Placental pericyte (primary cell): ENCODE measurements at places on chromosomes 1 and 21. TPM values are rescaled to one million over a fixed set of nuclear protein-coding genes. Genes with fewer than 3 reads are reported as not detected.

Gene PADI2
- 0.29 TPM in 1 of 2 replicates, not detected in the other for total RNA-seq

Gene PADI4
- total RNA-seq: not detected in 2 replicates

Gene PCP4
- total RNA-seq: not detected in 2 replicates

Gene OR2L2
- not detected in 2 replicates for total RNA-seq

Gene CYB5RL
- 5.7 and 6.1 TPM in 2 replicates for total RNA-seq

Gene FMO2
- total RNA-seq: under 0.01 TPM in 1 of 2 replicates, not detected in the other

Gene CHODL
- under 0.01 and 5.6 TPM in 2 replicates for total RNA-seq

Gene KIF21B
- total RNA-seq: 0.22 and 0.29 TPM in 2 replicates

Gene LCE1A
- not detected in 2 replicates for total RNA-seq

Gene ADCY10
- total RNA-seq: under 0.01 and 0.22 TPM in 2 replicates

Gene OR6N1
- not detected in 2 replicates for total RNA-seq

Gene WNT3A
- total RNA-seq: not detected in 2 replicates

Gene TIPRL
- 30.2 and 32.4 TPM in 2 replicates for total RNA-seq

Gene C1orf146
- not detected in 2 replicates for total RNA-seq

Gene HSD11B1
- total RNA-seq: 11.6 and 18.6 TPM in 2 replicates

Gene RIMKLA
- total RNA-seq: under 0.01 TPM in 1 of 2 replicates, not detected in the other

Gene TMEM52
- total RNA-seq: 0.43 and 0.44 TPM in 2 replicates

Gene ST6GALNAC5
- 7.3 and 20.6 TPM in 2 replicates for total RNA-seq
